Spleen (tissue), 13 donors: ENCODE measurements at places on chromosomes 1 and 21.

DNA sequence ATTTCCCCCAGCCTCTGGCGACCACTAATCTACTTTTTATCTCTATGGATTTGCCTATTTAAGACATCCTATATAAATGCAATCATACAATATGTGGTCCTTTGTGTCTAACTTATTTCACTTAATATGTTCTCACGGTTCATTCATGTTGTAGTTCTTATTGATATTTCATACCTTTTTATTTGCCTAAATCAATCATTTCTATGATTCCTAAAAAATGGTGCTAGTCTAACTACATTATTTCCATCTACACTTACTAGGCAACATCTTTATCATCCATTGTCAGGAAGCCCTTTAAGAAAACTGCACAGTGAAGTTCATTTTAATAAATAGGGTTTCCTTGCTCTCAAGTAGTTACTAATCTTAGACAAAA, 380 bp upstream of the FBXO28 start:
- no peak for DNase-seq

GRCh38 chr21:31449921-31450535, 106.0 kb upstream of the TIAM1 start:
- no peak for DNase-seq

DNA sequence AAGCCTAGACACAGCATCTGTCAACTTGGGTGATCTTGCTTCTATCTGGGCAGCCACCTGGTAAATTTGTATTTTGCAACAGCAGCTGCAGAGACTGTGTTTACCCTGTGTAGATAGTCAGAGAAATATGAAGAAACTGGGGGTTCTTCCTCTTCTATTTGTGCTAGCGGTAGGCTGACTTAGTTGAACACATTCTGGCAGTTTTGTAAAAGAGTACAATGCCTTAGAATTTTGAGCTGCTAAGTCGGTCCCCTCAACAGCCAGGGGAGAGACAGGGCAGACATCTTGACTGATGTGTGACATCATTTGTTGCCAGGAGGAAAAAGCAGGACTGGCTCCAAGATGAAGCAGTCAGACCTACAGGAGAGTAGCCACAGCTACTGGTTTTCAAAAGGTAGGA, 53.7 kb downstream of the KCNJ6 start:
- no peak for DNase-seq

GRCh38 chr1:201063145-201063544, 39.6 kb upstream of the KIF21B start:
- DNase-seq: no peak

DNA sequence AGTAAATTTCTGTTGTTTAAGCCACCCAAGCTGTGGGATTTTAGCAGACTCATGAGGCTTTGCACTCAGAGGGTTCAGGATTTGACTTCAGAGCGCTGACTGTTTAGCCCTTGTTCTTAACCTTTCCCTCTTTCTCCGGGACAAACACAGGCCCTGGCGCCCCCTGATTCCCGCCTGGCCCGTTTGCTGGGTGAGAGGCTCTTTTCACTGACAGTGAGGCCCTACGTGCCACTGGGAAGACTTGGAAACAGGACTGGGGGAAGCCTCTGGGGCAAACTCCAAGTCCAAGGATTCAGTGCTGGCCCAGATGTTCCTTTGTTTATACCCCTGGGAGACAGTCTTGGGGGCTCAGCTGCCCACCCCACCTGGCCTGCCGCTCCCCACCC, 11.7 kb upstream of the TRIM63 start:
- no peak for DNase-seq

DNA sequence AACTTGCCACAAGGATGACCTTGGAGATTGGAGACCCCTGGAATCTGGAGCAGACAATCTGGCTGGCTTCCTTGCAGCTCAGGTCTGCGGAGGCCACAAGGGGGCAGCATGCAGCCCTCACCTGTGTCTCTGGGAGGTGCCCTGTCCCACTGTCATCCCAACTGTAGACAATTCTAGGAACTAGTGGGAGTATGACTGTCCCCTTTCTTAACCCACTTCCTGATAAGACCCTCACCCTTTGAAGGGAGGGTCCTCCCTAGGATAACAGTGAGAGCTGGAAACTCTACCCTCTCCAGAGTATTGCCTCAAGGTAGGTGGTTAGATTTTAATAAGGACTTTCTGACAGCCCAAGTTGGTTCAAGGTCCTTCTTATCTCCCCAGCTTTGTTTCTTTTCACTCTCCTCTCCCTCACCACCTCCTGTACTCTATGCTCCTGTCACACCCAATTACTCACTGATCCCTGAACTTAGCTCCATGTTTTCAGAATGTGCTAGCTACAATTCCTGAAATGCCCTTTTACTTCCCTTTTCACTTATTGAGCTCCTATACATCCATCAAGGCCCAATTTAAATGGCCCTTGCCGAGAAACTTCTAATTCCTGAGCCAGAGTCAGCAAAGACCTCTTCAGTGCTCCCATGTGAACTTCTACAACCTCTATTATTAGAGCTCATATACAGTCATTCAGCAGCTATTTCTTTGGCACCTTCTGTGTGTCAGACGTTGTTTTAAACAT, 9.2 kb upstream of the KCNQ4 start:
- peak; percentile 86 for DNase-seq

GRCh38 chr21:46037331-46038325, 56.1 kb downstream of the COL6A1 start:
- no peak for DNase-seq

- no peak for DNase-seq
Observed at GRCh38 chr1:100077531-100077930, 55.2 kb downstream of the SASS6 start.

DNA sequence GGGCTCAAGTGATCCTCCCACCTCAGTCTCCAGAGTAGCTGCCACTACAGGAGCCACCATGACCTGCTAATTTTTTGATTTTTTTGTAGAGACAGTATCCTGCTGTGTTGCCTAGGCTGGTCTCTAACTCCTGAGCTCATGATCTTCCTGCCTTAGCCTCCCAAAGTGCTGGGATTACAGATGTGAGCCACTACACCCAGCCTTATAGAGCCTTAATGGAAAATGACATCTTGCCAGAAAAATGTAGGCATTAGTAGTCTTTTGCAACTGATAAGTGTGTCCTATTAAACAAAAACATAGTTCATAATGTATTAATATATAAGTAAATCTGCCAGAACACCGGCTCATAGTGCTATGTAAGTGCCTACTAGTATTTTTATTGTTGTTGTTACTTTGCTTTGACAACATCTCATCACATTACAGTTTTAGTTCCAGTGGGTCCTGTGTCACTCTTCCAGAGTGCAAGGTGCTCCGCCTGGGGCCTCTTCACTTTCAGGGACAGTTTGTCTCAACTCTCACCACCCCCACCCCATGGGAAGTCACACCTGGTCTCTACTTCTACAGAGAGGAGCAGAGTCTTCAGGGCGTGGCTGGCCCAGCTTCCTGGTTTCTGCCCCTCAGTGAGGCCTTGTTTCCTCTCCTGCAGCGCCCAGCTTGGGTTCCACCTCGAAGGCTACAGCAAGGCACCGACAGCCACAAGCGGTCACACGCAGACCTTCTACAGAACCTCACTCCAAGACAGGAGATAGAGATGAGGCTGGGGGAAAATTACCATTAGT, 30.1 kb downstream of the RHOU start:
- DNase-seq: peak; percentile 82

- DNase-seq: no peak
Observed at GRCh38 chr1:244319283-244320132, 132.2 kb downstream of the ADSS2 start.

DNA sequence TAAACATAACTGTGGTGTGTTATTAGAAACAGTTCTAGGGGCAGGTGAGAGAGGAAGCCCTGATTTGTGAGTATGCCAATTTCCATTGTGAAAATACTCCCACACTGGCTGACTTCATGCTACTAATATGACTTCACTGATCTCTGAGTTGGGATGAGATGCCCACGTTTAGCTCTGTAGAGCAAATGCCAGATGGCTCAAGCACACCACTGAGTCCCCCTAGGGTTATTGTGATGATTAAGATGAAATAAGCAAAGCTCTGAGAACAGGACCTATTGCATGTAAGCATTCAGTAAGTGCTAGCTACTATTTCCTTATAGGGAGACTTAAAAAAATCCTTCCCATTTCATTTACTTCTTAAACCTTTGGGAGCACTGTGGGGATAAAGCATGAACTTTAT, 117.6 kb downstream of the CENPF start:
- no peak for DNase-seq

- peak; percentile 24 for DNase-seq
Observed at GRCh38 chr1:30258876-30259275, 464.5 kb downstream of the MATN1 start.

GRCh38 chr1:202938287-202938925, 11.4 kb upstream of the KLHL12 start:
- no peak for DNase-seq

DNA sequence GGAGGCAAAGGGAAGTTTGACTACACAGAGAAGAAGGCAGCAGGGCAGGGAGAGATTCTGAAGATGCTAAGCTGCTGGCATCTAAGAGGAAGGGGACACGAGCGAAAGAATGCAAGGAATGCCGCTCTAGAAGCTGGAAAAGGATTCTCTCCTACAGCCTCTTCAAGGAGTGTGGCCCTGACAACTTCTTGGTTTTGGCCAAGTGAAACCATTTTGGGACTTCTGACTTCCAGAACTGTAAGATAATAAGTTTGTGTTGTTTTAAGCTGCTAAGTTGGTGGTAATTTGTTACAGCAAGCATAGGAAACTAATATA, 28.5 kb downstream of the MGST3 start:
- no peak for DNase-seq

GRCh38 chr1:84611796-84612195, 37.6 kb upstream of the CTBS start:
- no peak for DNase-seq

GRCh38 chr1:247467129-247467528, 9.2 kb upstream of the OR2B11 start:
- DNase-seq: no peak

GRCh38 chr1:147223740-147224615, 1.2 kb downstream of the FMO5 start:
- DNase-seq: no peak

DNA sequence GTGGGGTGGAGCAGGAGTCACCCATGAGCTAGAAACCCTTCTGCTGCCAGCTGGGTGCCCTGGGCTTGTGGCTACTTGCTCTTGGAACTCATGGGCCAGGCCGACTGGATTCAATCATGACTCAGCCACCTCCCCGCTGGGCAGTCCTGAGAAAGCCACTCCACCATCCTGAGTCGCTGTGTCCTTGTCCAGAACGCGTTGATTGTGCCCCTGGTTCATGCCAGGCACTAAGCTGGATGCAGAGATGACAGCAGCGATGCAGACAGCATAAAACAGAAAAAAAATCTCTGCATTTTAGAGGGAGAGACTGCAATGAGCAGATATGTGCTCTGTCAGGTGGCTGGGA, 10.6 kb downstream of the PADI1 start:
- DNase-seq: no peak

DNA sequence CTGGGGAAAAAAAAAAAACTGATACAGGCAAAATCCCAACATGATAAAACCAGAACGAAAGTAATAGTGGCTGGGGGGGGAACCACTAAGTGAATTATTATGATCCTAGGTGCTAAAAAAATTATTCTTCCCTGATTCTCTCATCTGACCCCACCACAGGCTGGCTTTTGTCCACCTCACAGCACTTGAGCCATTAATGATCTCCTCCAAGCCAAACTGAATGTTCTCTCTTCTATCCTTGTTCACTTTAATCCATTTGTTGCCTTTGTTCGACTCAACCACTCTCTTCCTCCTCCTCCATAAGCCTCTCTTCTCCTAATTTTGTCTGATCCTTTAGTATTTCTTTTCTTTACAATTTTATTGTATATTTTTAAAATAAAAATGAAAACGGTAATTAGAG, 16.0 kb upstream of the SMYD2 start:
- DNase-seq: no peak

DNA sequence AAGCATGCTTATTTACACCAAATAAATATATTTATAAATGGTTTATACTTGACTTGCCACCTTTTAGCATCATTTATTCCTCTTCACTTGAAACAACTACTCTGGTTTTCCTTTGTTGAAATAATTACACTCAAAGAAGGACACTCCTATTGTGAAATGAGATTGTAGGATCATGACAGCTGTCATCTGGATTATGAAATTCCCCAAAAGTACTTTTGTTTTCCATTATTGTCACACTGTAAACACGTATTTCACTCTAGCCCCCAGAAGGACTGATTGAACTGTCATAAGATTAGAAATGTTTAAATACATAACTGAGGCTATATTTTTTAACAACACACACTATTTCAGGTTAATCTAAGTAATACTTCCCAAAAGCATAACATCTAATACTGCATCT, 593.8 kb downstream of the LRRIQ3 start:
- DNase-seq: no peak

DNA sequence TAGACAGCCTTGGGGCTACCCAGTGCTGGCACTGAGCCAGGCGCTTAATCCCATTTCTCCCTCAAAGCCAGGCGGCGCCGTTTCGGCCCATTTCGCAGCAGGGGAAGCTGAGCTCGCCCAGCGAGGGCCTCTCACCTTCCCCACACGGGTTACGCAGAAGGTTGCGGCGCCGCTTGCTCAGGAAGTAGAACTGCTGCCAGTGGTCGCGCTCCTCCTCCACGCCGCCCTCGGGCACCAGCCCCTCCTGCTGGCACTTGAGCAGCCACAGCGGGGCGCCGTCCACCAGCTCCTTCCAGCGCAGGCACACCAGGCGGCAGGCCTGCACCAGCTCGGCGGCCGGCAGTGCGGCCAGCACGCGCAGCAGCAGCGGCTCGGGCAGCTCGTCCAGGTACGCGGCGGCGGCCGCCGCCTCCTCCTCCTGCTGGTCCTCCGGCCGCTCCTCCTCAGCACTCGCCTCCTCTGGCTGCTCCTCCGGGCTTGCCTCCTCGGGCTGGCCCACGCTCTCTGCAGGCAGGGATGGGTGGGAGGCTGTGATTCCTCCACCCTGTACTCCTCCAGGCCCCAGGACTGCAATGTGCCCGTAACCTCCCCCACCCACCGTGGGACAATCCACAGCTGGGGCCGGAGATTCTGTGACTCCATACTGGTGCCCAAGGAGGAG, 3.8 kb downstream of the FBXO2 start:
- peak; percentile 97 for DNase-seq

DNA sequence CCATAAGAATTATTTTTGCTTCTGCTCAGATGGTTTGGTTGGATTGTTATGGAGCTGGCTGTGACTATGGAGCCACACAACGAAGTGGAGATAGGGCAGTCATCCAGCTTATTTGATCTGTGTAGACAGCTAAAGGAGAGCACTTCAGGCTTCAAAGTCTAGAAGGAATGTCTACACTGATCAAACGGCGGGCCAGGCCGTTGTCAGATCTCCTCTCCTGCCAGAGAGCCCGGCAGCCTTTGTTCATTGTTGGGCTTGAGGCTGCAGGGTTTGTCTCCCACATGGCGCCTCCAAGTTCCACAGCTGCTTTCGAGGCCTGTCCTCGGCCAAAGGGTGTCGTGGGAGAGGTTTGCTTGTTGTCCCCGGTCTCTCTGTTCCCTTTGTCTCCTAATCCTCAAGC, 2.8 kb upstream of the STMN1 start:
- DNase-seq: no peak

- no peak for DNase-seq
Observed at GRCh38 chr1:8831340-8831739, 13.9 kb upstream of the RERE start.

DNA sequence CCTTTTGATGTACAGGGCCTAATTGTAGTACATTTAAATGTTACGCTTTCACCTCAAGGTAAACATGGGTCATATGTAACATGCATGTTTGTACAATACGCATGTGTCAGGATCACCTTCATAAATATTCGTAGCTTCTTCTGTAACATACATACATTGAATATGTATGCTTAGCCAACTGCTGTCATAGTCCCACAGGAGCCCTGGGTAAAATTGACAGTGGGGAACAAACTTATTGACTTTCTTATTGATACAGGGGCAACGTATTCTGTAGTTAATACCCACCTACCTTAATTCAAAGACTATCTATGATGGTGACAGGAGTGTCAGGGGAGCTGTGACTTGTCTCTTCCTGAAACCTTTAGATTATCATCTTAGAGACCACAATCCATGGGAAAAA, 3.7 kb upstream of the REN start:
- no peak for DNase-seq
